Fibroblast of the aortic adventitia (primary cell): ENCODE measurements at places on chromosomes 4 and X.

DNA sequence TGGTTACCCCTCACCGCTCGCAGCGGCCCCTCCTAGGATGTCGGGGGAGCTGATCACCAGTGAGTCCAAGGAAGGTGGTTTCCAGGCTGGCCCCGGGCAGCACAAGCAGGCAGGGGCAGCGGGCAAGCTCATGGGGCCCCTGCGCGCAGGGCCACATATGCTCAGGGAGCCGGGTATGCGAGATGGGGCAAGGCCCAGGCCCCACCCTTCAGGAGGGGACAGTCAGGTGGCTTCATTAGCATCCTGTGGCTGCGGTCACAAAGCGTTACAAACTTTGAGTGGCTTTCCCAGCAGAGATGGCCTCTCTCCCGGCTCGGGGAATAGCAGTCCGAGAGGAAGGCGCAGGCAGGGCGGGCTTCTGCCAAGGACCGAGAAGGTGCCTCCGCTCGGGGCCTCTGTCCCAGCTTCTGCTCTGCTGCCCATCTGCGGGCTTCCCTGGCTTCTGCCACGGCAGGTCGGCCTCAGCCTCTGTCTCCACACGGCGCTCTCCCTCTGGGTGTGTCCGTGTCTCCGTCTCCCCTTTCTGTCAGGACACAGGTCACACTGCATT is 13.5 kb downstream of the ABCD1 start:
- DNase-seq, result no peak

DNA sequence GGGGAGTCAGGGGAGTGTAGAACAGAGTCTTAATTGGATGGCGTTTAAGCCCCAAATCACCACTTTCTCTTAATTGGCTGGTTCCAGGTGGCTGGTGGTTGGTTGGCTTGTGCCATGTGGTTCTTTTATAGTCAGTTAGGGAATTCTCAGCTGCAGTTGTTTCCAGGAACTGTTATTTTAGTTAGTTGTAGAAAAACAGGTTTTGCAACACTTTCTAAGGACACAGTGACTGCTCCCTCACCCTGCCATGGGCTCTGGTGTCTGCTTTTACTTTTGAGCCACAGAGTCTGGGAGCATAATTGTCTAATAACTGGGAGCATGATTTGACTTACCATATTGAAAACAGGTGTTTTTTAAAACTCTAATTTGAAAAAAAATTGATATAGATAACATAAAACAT is 75.8 kb upstream of the PCDH18 start:
- DNase-seq, result no peak

DNA sequence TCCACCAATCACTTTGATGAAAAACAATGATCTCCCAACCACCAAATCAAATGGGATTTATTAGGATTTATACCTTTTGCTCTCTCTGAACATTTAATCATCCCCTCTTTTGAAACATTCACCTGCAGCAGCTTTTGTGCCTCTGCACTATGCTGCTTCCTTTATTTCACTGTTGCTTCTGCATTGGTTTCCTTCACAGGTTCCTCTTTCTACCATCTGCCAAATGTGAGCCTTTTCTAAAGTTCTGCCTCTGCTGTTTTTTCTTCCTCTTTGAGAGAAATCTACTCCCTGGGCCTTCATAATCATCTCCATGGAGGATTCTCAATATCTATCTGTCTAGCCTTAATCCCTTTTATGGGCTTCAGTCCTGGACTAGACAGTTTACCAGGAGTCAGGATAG is 24.7 kb downstream of the CUL4B start:
- DNase-seq, result no peak

DNA sequence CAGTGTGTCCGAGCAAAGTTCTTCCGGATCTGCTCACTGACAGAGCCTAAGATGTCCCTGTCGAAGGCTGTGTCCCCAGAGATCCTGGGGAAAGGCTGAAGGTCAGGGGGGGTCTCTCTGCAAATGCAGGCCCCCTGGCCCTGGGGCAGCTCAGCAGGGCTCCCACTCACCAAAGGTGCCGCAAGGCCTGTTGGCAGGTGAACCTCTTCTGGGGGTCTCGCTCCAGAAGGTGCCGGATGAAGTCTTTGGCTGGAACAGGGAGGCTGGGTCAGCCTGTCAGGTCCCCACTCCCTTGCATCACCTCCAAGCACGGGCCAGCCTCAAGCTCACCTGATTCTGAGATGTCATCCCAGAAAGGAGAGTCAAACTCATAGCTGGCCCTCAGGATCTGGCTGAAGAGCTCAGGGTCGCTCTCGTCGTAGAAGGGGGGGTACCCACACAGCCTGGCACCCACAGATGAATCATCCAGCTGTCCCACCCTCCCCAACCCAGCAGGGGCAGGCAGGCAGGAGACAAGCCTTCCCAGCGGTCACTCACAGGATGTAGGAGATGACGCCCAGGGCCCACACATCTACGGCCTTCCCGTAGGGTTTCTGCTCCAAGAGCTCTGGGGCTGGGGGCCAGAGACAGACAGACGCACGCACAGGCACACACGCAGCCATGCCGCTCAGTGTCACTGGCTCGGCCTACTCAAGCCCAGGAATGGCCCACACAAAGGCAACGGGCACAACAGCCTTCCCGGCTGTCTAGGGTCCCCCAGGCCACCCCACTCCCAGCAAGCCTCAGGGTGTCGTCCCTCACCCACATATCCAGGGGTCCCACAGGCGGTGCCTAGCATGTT is 2.6 kb downstream of the PNCK start:
- DNase-seq, result no peak

- DNase-seq, result no peak
Measured at GRCh38 chr4:56409511-56410090, 22.3 kb upstream of the AASDH start.

- DNase-seq, result peak; percentile 86
Measured at GRCh38 chrX:39762266-39762841, 335.4 kb downstream of the BCOR start.

DNA sequence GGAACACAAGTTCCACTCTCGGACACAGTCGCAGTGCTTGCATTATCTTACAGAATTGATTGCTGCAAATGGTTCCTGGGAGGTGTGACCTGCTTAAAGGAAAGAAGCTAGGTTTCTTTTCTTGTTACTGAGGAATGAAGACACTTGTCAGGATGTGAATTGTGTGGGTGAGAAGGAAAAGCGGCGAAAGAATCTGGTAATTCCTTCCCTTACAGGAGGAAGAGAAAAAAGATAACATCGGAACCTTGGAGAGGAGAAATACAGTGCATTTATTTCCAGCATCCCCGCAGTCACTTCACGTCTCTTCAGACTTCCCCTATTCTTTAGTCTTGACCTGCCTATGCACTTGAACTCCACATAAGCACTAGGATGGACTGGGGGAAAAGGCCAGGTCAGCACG is 389 bp upstream of the CCSER1 start:
- no peak for DNase-seq

GRCh38 chr4:55173580-55173979 is 48.2 kb upstream of the KDR start:
- DNase-seq, result peak; percentile 79

- DNase-seq, result no peak
Measured at GRCh38 chr4:22766068-22766467, 73.3 kb downstream of the GBA3 start.

- peak; percentile 87 for DNase-seq
Measured at GRCh38 chr4:139419388-139419914, 34.5 kb upstream of the RAB33B start.

GRCh38 chr4:171667906-171668305 is 145.3 kb upstream of the GALNTL6 start:
- no peak for DNase-seq

DNA sequence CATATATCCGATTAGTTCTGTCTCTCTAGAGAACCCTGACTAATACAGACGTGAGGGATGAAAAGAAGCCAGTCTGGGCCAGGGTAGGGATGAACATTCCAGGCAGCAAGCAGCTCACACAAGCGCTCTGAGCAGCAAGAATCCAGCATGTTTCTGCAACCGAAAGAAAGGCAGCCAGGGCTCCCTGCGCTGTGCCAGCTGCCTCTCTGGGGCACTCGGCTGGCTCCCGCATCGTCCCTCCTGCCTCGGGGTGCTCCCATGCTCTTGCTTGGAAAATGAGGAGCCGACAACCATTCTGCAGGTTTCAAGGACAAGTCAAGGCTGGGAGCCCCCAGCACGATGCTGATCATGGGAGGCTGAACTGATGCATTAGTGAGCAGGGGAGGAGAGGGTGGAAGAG is 7.0 kb downstream of the JAKMIP1 start:
- no peak for DNase-seq

DNA sequence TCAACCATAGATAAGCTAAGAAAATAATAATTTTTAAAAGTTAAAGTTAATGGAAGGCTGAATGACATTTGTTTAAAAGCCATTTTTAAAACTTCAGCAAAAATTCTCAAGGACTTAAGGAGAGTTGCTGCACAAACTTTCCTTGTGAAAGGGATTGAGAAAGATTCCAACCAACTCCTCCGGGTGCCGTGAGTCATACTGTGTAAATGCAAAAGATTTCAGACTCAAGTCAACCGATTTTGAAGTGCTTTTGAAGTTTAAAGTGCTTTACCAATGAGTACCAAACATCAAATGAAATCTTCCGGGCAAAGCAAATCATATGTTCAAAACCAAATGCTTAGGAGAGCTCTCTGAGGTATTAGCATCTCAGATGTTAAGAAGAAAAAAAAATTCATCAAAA is 31.4 kb downstream of the VCX2 start:
- DNase-seq, result no peak

DNA sequence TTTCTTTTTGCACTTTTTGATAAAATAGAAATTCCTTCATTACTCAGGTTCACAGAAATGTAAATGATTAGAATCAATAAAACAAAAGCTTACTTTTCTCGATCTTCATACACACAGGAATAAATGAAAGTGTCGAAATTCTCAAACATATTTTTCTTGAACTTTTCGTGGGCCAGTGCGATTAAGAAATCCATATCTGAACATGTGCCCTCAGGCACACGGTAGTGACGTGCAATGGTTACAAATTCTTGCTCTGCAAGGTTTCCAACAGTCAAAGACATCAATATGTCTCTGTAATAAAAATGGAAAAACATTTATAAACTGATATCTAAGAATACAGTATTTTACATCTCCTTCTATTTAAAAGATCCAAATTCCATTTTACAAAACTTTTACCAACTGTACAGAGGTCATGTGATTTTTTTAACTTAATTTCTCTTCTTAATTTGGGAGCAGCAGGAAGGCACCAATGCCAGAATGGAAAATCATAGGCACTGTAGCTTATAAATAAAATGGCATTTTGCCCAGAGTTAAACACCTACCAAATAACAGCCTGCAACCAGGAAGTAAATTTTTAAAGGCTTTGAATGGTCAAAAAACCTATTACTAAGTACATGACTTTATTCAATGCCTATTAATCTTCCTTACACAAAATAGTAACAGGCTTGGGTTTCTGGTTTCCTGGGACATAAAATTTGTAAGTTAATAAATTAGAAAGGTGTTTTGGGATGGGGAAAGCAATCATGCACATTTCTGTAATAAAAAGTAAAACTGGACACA is 165.0 kb downstream of the EFHC2 start:
- no peak for DNase-seq

- DNase-seq, result no peak
Measured at GRCh38 chr4:98176531-98176930, 33.3 kb upstream of the STPG2 start.

DNA sequence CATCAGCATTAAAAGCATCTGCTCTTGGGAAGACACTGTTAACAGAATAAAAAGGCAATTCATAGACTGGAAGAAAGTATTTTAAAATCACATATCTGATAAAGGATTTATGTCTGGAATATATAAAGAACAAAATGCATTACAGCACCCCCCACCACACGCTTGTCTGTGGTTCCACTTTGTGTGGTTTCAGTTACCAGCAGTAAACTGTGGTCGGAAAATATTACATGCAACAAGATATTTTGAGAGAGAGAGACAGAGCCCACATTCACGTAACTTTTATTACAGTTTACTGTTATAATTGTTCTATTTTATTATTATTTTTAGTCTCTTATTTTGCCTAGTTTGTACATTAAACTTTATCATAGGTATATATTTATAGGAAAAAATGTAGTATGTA is 21.2 kb upstream of the PDE6B start:
- DNase-seq, result no peak

- no peak for DNase-seq
Measured at GRCh38 chrX:140229191-140229590, 263.9 kb upstream of the CXorf66 start.

DNA sequence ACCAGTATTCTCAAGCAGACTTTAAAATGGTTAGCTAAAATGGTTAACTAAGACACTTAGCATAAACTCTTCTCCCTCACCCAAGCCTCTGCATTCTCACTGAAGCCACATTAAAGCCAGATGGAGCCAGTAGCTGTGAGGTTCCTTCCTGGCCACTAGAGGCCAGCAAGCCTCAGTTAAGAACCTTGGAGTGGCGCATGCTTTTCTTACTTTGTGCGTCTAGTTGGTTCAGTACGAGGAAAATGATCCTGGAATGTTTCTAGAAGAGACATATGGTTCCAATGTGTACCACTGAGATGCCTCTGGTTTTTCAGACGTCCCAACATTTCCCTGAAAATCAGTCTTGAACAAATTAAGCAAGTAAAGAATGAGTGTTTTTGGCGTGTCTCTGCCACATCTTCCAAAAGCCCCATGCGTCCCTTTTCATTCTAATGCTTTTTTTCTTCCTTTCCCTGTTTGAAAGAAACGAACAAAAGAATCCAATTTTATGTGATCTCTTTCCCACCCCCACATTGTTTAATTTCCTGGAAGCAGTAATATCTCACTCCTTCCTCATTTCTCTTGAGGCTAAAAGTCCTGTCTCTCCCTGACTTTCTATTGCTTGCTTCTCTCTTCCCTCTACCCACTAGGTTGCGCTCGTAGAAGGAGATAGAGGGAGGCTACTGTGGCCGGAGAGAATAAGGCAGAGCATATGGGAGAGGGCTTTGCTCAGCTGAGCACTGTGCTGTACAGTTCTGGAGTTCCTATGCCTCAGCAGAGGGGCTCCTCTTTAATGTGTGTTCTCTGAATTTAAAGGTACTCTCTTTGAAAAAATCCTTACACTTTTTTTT is 82.9 kb upstream of the TAB3 start:
- DNase-seq, result peak; percentile 47

DNA sequence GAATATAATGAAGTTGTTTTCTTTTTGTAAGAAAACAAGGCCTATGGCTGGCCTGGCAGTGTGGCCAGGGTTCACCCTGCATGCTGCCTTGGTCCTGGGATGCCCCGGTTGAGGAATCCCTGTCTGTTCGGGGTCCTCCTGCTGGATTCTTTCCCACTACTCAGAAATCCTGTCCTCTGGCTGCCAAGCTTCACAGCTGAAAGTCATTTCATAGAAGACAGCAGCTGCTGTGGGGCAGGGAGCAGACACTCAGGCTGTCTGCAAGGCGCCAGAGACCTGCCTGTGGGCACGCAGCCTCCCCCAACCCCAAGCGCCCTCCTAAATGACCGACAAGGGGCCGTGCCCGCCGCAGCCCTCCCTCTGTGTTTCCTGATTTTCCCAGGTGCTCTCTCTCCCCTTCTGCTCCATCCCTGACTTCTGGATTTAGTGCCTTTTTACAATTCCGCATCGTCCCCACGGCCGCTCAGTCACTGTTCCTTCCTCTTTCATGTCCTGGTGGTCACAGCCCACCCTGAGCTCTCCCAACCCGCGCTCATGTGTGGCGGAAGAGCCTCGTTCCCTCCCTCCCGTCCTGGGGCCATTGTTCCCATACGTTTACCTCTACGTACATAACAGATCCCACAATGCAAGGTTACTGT is 27.5 kb downstream of the ZFYVE28 start:
- DNase-seq, result no peak

GRCh38 chr4:169167957-169168858 is 102.5 kb downstream of the SH3RF1 start:
- no peak for DNase-seq

- DNase-seq, result peak; percentile 32
Measured at GRCh38 chr4:80113615-80114014, 40.6 kb upstream of the ANTXR2 start.

- no peak for DNase-seq
Measured at GRCh38 chrX:98065151-98065550, 1181.4 kb downstream of the RPA4 start.

GRCh38 chrX:13667919-13668318 is 15.0 kb downstream of the TCEANC start:
- DNase-seq, result no peak
